ENCODE measurements at places on chromosomes 7 and 10. TPM values are rescaled to one million over a fixed set of nuclear protein-coding genes. Genes with fewer than 3 reads are reported as not detected.

DNA sequence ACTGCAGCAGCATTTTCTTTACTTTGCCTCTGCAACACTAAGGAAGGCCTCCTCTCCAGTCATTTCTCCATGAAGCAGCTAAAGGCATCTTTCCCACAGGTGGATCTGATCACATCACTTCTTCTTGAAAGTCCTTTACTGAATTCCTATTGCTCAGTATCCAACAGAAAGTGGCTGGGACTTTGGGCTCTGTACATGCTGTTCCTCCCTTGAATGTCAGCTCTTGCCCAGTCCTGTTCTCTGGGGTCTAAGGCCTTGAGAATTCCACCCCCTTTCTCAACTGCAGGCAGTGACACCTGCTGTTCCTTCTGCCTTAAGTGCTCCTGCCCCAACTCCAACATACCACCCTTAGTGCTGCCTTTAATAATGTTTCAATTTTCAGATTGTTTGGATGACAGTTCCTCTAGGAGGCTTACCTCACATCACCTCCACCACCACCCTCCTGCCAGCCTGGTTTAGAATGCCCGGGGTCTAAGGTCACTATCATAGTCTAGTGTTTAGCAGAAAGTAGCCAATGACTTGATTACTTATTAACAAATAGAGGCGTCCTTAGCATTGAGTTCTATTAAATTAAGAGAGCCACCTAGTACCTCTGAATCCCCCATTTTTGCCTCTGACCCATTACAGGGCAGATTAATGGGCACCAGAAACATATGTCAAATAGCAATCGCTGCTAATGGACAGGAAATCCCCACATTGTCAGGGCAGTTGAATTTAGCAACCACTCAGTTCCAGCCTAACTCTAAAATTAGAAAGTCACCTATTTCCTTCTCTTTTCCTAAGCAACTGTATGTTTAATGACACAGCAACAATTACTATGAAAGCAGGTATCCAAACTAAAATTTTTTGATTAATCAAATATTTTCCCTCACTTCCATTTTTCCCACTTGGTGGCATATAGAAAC, 11.4 kb downstream of the INHBA start:
- no peak for DNase-seq

DNA sequence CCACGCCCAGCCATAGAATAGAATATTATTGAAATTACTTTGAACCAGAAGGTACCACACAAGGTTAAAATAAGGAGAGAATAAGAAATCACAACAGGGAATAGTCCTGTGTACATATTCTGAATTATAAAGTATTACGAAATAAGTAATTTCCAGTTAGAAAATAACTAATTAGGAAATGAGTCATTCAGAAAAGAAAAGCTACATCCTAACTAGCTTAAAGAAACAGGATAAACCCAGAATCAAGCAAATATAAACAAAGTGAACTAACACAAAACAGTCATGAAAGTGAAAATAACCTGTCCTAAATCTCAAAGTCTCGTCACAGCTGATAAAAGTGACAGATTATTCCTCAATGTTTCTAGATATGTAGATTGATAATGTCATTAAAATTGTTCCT, 74.8 kb upstream of the NEBL start:
- DNase-seq: no peak

GRCh38 chr10:36263871-36264270, 621.8 kb upstream of the FZD8 start:
- no peak for DNase-seq

DNA sequence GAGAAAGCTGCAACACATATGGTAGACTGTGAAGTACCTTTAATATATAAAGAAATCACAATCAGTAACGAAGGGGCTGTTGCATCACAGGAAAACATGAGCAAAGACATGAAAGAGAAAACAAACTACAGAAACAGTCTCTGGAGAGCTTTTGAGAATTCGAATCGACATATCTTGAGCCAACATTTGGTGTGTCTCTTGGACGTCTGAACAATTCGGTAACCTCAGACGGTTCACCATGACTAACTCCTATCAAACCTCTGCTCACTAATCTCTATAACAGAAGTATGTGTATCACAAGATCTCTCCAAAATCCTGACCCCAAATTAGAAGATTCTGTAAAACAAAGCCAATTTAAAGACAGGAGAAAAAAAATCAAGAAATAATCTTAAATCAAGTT, 262.0 kb upstream of the YAE1 start:
- no peak for DNase-seq

DNA sequence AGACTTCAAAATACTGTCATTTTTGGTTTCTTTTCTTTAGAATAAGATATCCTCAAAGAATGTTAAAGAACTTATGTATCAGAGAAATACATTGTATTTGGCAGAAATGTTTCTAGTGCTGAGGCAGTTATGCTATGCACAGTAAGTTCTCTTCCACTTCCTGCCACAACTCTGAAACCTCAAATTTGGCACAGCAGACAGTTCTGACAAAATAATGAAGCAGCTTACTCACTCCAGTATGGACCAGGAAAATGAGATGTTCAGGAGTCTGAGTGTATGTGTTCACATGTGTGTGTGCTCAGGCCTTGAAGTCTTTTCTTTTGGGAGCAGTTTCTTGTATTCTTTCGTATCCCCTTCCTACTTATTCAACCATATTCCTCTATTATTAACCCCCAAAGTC, 197.0 kb upstream of the AGK start:
- DNase-seq: no peak

GRCh38 chr10:129386415-129387257, 80.4 kb upstream of the MGMT start:
- no peak for DNase-seq

DNA sequence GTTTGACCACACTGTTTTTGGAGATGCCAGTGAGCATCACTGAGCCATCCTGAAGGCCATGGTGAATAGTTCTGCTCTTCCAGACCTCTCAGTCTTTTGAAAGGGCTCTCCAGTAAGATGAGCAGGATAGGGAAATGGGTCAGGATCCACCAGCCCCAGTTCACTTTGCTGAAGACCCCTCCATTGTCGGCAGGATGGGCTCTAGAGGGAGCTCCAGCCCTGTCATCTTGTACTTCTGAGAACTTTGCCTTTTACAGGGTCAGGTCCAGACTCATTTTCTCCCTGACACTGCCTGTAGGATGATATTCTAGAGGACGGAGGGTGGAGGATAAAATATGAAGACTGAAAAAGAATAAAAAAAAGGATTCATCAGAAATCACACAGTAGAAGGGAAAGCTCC, 13.1 kb downstream of the LHFPL3 start:
- DNase-seq: no peak

- DNase-seq: peak; percentile 81
Observed at GRCh38 chr10:48981310-48981907, 41.8 kb upstream of the LRRC18 start.

- no peak for DNase-seq
Observed at GRCh38 chr10:61942604-61943461, 41.3 kb downstream of the ARID5B start.

GRCh38 chr7:24706211-24707170, 50.8 kb downstream of the GSDME start:
- no peak for DNase-seq

DNA sequence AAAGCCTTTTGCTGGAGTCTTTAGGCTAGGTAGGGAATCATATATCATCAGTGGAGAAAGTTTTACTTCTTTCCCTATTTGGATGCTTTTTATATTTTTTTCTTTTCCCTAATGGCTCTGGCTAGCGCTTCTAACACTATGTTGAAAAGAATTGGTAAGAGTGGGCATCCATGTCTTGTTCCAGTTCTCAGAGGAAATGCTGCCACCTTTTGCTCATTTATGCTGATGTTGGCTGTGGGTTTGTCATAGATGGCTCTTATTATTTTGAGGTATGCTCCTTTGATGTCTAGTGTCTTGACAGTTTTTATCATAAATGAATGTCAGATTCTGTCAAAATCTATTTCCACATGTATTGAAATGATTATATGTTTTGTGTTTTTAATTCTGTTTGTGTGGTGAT, 1544.1 kb downstream of the REEP3 start:
- no peak for DNase-seq

- no peak for DNase-seq
Observed at GRCh38 chr7:24255139-24255538, 28.9 kb upstream of the NPY start.

GRCh38 chr7:154644366-154644765, 358.6 kb downstream of the PAXIP1 start:
- no peak for DNase-seq

GRCh38 chr7:38318803-38319416, 45.5 kb upstream of the TARP start:
- no peak for DNase-seq

GRCh38 chr7:151796091-151796870, 80.6 kb downstream of the PRKAG2 start:
- DNase-seq: peak; percentile 65

GRCh38 chr10:88227342-88228018, 355.6 kb downstream of the RNLS start:
- no peak for DNase-seq

- DNase-seq: no peak
Observed at GRCh38 chr7:90839316-90839715, 243.2 kb downstream of the CDK14 start.

- no peak for DNase-seq
Observed at GRCh38 chr10:101142533-101143344, 11.6 kb downstream of the TLX1 start.

HOGA1 gene
- 2.3 TPM for total RNA-seq

RAMP3 gene
- total RNA-seq: 255 TPM

MKX gene
- total RNA-seq: 1.7 TPM

MMD2 gene
- not detected for total RNA-seq

GBX1 gene
- total RNA-seq: not detected

BHLHA15 gene
- total RNA-seq: 0.81 TPM

ANXA8L1 gene
- 34.6 TPM for total RNA-seq

TIMM23B gene
- total RNA-seq: 15.3 TPM

CHRM2 gene
- 1.1 TPM for total RNA-seq

PTPRZ1 gene
- total RNA-seq: 3.6 TPM

SPDYE5 gene
- not detected for total RNA-seq

All from upper lobe of right lung (tissue), 1 donor.